ENCODE measurements at places on chromosomes 16 and 17.

DNA sequence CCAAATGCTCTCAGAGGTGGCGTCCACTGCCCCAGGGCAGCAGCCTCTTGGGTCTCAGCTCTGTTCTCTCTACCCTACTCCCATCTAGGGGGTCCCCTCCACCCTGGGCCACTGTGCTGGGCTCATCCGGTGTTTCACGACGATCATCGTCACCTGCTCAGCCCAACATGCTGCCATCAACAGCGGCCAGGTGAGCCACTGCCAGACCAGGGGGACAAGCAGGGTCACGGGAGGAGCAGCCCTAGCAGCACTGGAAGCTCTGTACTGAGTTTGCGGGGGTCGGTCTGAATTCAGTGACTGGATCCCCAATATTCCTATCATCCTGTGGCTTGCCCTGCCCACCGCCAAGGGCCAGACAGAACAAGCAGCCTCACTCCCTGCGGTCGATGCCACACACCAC is 16.0 kb downstream of the ALOX12B start:
- no peaks in the 10 kb centered on the region for H3K36me3 ChIP-seq
- peaks cover 61% of the 10 kb centered on the region for H3K27me3 ChIP-seq
- H3K27ac ChIP-seq: no peak overlapping the region
- H3K4me1 ChIP-seq: peaks cover 16% of the 10 kb centered on the region
- no peak for DNase-seq

DNA sequence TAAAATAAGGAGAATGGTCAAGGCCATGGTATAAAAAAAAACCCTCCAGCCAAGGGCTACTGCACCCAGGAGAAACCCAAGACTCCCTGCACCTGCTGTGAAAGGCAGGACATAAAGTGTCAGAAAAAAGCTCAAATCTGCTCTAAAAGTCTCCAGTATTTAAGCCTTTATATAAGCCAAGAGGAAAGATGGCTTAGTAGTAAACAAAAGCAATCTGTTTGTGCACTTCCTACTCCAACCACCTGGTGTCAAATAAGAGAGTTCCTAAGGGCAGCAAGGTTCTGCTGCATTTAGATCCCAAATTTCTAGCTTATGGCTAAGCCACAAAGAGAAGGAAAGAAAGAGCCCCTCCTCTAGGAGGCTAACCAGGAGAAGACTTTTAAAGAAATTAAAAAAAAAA is 20.6 kb downstream of the ACSM1 start:
- peaks cover 40% of the 10 kb centered on the region for H3K4me1 ChIP-seq
- no peaks in the 10 kb centered on the region for H3K27me3 ChIP-seq
- H3K36me3 ChIP-seq: no peaks in the 10 kb centered on the region

DNA sequence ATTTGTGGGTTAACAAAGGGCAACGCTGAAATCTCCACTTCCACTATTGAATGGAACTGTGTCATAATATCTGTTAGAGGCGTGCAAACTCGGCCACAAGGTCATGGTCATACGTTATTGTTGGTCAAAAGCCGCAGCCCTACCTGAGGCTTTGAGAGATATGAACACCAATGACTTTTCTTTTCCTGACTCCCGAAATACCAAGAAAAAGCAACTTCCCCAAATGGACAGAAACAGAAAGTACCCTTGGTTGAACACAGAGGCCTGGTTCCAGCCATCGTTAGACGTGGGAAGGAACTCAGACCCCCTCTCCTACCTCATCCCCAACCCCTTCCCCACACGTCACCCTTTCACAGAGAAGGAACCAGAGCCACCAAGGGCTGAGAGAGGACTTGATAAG is 1.4 kb upstream of the PIK3R5 start:
- no peaks in the 10 kb centered on the region for H3K36me3 ChIP-seq
- H3K4me3 ChIP-seq: no peak overlapping the region
- DNase-seq: no peak
- H3K4me1 ChIP-seq: no peaks in the 10 kb centered on the region

DNA sequence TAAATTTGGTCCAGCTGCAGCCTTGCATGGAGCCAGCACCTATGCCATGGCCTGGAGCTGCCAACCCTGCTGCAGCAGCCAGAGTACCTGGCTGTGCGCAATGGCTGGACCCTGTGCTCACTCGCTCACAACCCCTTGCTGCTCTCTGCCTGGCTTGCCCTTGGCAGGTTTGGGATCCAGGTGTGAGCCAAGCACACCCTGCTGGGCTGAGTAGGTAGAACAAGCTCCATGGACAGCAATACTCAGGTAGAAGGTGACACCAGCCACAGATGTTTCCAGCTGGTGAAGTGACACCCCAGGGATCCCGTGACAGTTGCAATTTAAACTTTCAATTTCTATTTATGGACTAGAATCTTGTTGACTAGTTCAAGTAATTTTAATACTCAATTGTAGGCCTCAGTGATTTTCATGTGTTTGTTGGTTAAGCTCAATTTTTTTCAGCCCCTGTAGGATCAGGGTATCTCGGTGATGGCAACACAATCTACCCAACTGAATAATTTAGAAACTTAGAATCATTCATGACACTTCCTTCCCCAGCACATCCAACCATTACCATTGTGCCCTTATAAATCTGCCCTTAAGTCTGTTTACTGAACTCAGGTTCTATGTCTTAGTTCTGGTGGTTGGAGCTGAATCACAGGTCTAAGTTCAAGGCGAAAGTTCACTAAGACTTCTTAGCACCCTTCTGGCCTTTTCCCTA is 480.0 kb downstream of the PMP22 start:
- H3K27ac ChIP-seq: no peak overlapping the region
- no peak for DNase-seq
- H3K4me1 ChIP-seq: no peaks in the 10 kb centered on the region
- H3K36me3 ChIP-seq: no peaks in the 10 kb centered on the region
- H3K27me3 ChIP-seq: peaks cover 5% of the 10 kb centered on the region
- H3K4me3 ChIP-seq: no peak overlapping the region

DNA sequence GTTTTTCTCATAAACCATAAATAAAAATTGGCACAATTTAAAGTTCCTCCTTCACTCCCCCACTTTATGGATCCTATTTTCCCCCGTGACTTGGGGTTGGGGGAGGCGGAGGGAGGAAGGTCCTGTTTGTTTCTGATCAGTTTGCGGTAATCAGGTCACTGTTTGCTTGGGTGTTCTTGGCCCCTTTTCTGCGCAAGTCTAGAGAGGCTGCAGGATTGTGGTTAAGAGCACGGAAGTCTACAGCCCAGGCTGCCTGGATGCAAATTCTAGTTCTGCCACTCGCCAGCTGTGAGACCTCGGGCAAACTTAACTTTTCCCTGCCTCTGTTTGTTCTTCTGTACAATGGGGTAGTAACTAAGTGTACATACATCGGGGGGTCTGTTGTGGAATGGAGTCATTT is 12.1 kb downstream of the ATP2C2 start:
- H3K36me3 ChIP-seq: no peaks in the 10 kb centered on the region
- H3K27me3 ChIP-seq: peaks cover 6% of the 10 kb centered on the region
- no peak for DNase-seq
- no peak overlapping the region for H3K4me3 ChIP-seq
- H3K27ac ChIP-seq: no peak overlapping the region

GRCh38 chr16:10851512-10851911 is 25.5 kb upstream of the CIITA start:
- H3K27ac ChIP-seq: no peak overlapping the region
- H3K27me3 ChIP-seq: no peaks in the 10 kb centered on the region
- H3K4me1 ChIP-seq: peaks cover 46% of the 10 kb centered on the region

GRCh38 chr16:75761108-75761507 is 34.8 kb upstream of the CPHXL start:
- H3K4me3 ChIP-seq: no peak overlapping the region
- no peaks in the 10 kb centered on the region for H3K4me1 ChIP-seq
- no peak overlapping the region for H3K27ac ChIP-seq
- H3K36me3 ChIP-seq: no peaks in the 10 kb centered on the region
- H3K27me3 ChIP-seq: no peaks in the 10 kb centered on the region
- no peak for DNase-seq

DNA sequence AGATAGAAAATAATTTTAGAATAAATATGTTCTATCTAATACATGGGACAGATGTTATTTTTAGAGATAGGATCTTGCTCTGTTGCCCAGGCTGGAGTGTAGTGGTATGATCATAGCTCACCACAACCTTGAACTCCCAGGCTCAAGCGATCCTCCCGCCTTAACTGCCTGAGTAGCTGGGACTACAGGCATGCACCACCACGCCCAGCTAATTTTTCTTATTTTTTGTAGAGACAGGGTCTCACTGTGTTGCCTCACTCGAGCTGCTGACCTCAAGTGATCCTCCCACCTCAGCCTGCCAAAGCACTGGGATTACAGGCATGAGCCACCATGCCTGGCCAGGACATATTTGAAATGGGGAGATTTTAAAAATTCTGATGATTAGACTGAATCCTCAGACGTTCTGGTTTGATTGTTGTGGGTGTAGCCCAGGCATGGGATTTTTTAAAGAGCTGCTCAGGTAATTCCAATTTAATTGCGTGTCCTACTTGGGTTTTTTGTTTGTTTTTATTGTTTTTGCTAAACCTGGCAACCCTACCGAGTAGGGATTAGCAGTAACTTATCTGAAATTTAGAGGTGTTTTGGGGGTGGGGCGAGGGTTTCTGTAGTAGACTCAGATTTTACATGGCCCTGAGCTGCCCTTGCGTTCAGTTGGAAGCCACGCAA is 142.9 kb downstream of the RAB11FIP4 start:
- no peaks in the 10 kb centered on the region for H3K36me3 ChIP-seq
- H3K27ac ChIP-seq: no peak overlapping the region

- peaks cover 53% of the 10 kb centered on the region for H3K4me1 ChIP-seq
- H3K4me3 ChIP-seq: no peak overlapping the region
- DNase-seq: no peak
- peaks cover 46% of the 10 kb centered on the region for H3K36me3 ChIP-seq
- no peaks in the 10 kb centered on the region for H3K27me3 ChIP-seq
These were observed 1.8 kb upstream of the JMJD8 start for GRCh38 chr16:685967-686366.

DNA sequence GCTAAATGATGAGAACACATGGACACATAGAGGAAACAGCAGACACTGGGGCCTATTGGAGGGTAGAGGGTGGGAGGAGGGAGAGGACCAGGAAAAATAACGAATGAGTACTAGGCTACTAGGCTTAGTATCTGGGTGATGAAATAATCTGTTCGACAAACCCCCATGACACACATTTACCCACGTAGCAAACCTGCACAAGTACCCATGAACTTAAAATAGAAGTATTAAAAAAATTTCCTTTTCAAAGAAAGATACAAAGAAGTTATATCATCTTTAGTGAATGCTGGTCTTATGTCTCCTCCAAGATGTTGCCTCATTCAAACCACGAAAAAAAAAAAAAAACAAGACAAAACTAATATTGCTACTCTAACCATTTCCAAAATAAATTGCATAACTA is 31.7 kb downstream of the MBTD1 start:
- no peak overlapping the region for H3K27ac ChIP-seq
- peaks cover 7% of the 10 kb centered on the region for H3K36me3 ChIP-seq
- no peak for DNase-seq
- no peak overlapping the region for H3K4me3 ChIP-seq
- H3K27me3 ChIP-seq: no peaks in the 10 kb centered on the region

DNA sequence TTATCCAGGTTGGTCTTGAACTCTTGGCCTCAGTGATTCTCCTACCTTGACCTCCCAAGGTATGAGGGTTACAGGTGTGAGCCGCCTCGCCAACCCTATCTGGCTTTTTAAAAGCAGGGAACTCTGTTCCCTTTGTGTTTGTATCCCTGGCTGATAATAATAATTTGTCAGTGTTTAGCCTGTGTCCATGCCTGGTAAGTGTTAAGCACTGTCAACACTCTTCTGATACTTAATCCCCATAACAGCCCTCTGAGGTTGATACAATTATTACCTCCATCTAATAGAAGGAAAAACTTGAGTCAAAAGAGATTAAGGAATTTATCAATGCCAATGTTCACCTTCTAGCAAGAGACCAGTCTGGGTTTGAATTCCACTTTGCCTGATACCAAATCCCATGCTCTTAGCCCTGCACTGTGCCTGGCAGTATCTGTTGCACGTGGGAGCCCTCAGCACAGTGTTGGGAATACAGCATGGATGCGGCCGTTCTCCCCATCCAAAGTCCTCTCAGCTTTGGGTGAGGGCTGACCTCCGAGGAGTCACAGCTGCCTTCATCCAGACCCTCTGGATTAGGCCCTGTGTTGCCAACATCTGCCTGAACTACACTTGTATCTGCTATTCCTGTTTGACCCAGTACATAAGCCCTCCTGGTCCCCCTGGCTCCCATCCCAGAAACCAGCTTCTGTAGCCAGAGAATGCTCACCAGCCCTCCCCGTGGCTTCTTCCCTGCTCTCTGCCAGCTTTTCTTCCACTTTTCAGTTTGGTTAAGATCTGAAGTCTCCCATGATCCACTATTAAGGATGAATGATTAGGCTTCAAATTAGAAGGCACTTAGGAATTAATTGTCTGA is 335.6 kb upstream of the ASIC2 start:
- peak; percentile 21 for DNase-seq
- H3K27me3 ChIP-seq: no peaks in the 10 kb centered on the region
- H3K4me1 ChIP-seq: peaks cover 7% of the 10 kb centered on the region
- H3K4me3 ChIP-seq: no peak overlapping the region

- H3K4me1 ChIP-seq: peaks cover 21% of the 10 kb centered on the region
- no peak for DNase-seq
- peaks cover 54% of the 10 kb centered on the region for H3K36me3 ChIP-seq
- no peaks in the 10 kb centered on the region for H3K27me3 ChIP-seq
- H3K4me3 ChIP-seq: no peak overlapping the region
- H3K27ac ChIP-seq: no peak overlapping the region
These were observed 2.8 kb downstream of the ZNF646 start for GRCh38 chr16:31077024-31077423.

GRCh38 chr17:5283571-5284315 is 1.7 kb downstream of the RABEP1 start:
- no peak for DNase-seq
- no peaks in the 10 kb centered on the region for H3K36me3 ChIP-seq
